Right lung (tissue), 10 donors: ENCODE measurements at places on chromosomes 1 and 21.

DNA sequence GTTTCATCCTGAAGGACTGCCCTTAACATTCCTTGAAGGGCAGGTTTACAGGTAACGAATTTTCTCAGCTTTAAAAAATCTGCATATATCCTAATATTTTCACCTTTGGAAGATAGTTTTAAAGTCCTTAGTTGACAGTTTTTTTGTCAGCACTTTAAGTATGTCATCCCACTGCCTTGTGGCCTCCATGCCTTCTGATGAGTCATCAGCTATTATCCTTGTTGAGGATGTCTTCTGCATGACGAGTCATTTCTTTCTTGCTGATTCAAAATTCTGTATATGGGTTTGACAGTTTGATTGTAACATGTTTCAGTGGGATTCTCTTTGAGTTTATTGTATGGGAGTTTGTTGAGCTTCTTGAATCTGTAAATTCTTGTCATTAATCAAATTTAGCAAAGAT lies 500.6 kb downstream of the DISC1 start:
- no peak for DNase-seq

DNA sequence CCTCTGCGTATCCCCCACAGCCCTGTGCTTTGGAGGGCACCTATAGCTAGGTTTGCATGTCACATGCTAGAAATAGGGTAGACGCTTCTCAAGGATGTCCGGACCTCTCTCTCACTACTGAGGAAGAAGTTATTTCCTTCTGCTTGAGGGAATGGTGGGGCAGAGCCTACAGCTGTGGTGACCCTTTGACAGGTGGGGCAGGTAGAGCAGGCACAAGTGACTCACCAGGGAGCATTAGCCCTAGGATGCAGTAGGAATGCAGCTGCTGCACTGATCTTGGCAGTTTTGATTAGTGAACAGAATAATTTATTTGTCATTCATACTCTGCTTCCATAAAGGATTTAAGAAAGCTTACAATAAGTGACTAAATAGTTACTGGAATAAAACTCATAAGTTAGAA lies 129.6 kb upstream of the HOOK1 start:
- no peak for DNase-seq

GRCh38 chr1:219897914-219898313 lies 30.4 kb downstream of the SLC30A10 start:
- DNase-seq, result no peak

DNA sequence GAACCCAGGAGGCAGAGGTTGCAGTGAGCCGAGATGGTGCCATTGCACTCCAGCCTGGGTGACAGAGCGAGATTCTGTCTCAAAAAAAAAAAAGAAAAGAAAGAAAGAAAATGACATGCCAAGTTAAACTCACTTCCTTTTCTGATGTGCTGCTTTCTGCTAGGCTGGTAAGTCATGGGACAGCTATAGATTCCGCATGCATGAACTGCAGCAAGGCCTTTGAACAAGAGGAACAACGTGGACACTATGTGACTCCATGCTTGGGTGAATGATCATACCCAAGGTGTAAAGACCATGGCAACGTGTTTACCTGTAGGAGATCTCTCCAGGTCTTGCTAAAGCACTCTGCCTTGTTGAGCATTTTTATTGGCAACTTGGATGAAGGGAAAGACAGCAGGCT lies 10.3 kb upstream of the TTF2 start:
- DNase-seq, result no peak

GRCh38 chr1:6673816-6674398 lies 27.7 kb downstream of the DNAJC11 start:
- DNase-seq, result no peak
